ENCODE measurements at places on chromosomes 16 and 17.

DNA sequence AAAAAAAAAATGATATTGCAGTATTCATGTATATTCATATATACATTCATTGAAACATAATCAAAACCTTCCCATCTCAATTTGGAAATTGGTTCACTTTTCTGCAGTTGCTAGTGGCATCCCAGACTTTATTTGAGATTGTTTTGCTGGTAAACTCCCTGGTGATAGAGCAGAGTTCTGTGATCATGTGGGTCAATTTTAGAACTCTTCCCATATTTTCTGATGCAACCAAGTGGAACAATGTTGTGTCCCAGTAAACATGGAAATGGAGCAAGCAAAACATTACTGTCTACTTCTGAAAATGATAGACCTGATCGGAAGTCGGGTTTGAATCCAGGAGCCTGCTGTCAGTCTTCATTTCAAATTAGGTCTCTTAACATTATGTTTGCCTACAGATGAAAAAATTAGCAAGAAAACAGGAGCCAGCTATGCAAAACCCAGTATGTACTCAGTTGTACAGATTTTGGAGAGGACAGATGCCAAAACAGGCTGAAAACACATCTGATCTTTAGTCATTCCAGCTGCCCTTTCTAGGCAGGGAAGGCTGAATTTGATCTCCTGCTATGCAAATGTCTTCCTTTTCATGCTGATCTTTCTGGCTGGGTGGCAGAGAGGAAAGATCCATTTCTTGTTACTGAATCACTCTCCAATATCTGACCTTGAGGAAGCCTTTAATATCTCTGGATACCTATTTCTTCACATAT lies 786.6 kb upstream of the SOX9 start:
- peak; percentile 35 for DNase-seq

GRCh38 chr16:58843675-58844074 lies 109.6 kb upstream of the GOT2 start:
- peak; percentile 18 for DNase-seq

DNA sequence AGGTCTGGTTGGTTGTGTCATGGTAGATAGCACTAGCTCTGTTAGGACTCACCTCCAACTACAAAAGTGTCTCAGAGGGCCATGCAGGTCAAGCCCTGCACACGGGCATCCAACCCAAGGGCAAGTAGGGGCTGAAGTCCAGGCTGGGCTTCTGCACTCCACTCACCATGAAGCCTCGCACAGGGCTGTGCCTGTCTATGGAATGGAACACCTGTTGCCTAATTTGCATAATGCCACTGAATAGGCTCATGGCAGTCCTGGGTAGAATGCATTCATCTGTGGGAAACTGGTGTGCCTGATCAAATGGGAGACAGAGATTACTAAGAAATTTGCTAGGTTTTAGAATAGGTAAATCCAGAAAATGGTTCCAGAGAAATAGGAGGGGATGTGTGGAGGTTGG lies 8.0 kb upstream of the AKAP1 start:
- DNase-seq: no peak

DNA sequence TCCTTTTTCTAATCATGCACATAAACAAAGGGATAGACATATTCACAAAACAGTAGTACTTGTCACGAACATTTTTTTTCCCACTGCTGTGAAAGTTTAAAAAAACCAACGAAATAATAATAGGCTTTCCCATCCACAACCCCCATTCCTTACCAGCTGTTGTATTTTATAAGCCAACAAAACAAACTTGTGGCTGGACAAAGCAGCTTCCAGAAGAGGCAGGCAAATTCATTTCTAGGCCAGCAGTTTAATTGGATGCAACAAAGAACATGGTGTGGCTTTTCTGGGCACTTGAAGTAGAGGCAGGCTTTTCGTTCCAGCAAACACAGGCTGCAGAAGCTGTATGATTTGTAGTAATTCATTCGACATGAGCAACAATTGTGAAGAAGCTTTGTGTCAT lies 56.0 kb upstream of the FAM20A start:
- DNase-seq: no peak

- DNase-seq: no peak
These were observed 937.8 kb downstream of the KCNJ2 start for GRCh38 chr17:71107136-71107535.

DNA sequence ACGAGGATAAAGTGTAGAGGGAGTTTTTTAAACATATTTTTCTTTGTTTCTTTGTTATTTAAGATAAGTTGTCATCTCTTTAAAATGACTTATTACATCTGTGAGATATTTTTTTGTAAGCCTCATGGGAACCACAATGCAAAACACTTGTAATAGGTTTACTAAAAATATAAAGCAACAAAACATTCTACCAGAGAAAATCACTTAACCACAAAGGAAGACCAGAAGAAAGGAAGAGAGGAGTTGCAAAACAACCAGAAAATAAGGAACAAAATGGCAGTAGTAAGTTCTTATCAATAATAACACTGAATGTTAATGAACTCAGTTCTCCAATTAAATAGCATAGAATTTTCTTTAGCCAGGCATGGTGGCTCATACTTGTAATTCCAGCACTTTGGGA lies 22.9 kb downstream of the DHRS7B start:
- no peak for DNase-seq

DNA sequence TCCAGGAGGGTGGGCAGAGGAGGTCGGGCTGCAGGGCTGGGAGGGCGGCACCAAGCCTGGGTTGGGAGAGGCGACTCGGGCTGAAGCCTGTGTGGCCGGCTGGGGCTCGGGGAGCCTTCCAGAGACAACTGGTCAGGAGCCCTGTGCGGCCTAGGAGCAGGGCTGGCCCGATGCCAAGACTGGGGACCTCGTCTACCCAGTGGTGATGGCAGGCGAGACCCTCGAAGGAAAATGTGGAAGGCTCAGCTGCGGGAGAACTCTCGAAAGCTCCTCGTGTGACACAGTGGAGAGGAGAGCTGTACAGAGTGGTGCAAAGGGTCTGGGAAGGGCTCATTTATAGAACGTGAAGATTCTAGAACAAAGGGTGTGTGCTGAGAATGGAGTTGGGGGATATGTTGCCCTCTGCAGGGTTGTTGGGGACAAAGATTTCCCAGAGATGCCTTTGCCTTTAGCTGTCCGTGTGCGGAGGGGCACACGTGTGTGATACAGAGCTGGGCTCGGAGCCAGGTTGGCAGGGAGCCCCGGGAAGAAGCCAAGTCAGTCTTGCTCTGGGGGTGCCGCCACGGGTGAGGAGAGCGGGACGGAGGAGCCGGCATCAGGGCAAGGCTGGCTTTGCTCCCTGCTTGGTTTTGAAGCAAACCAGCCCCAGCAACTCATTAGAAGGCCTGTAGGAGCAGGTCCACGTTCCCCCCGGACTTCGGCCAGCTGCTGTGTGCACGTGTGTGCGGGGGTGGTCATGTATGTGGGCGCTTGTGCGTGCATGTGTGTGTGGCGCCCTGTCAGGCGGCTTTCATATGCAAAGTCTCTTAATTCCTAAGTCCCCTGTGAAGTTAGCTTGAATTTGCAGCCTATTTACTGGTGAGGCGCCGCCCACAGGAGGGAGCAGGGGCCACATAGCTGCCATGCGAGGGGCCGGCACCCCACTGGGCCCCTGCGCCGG lies 132.4 kb upstream of the CHMP6 start:
- DNase-seq: no peak

Measured in iPS-NIHi11 (cell line).